ENCODE measurements at places on chromosomes 3 and 15. TPM values are rescaled to one million over a fixed set of nuclear protein-coding genes. Genes with fewer than 3 reads are reported as not detected.

The TTLL13 gene
- not detected for total RNA-seq

The CTXN2 gene
- not detected for total RNA-seq

The COL6A6 gene
- not detected for total RNA-seq

The ZMYND10 gene
- 0.13 TPM for total RNA-seq

The ATP2B2 gene
- total RNA-seq: not detected

The ADAMTS7 gene
- 18.9 TPM for total RNA-seq

The FGF7 gene
- total RNA-seq: under 0.01 TPM

All from thoracic aorta endothelial cell (primary cell).